ENCODE measurements at places on chromosomes 3 and 15.

GRCh38 chr3:14780927-14781507, 37.7 kb upstream of the FGD5 start:
- no peak for DNase-seq

GRCh38 chr15:85318048-85318731, 62.2 kb upstream of the AKAP13 start:
- DNase-seq, result no peak

DNA sequence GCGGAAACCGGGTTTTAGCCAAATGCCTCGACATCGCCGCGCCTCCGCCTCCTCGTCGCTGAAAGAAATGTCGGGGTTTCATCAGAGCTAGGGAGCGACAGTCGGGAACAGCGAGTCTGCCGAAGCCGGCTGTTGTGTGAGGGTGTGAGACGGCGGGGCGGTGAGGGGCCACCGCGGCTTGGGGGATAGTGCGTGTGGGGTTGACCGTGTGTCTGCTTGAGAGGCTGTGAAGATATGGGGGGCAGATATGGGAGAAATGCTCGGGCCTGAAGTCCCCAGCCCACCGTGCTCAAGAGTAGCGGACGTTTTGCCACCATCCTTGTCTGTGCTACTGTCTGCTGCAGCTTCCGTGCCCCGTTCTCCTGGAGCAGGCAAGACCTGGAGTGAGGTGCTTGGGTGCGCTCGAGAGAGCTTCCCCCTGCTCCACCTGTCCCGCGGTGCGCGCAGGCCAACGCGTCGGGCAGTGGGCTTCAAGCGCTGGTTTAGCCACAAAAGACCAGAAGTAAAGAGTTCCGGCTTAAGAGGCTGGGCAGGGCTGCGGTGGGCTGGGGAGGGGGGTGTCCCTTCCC, 716 bp upstream of the ISLR2 start:
- DNase-seq, result no peak

GRCh38 chr3:160739079-160739478, 17.0 kb upstream of the PPM1L start:
- DNase-seq, result no peak

- DNase-seq, result no peak
Observed at GRCh38 chr15:71192816-71193215, 77.5 kb downstream of the THSD4 start.

DNA sequence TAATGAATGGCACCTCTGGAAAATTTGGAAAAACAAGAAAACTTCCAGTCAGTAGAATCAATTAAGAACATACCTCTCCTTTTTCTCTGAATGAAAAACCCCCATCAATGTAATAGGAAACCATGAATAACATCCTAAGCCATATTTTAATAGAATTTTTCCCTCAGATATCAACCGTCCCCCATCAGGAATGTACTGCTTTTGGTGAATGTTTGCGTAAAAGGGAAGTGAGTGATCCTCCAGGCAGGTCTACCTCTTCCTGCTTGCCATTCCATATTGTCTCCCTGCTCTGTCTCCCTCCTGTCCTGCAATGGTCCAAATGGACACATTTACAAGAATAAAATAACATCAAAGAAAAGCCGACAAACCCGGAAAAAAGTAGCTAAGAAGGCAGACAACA, 30.8 kb downstream of the LAMP3 start:
- DNase-seq, result no peak

GRCh38 chr3:168061332-168061996, 34.3 kb downstream of the GOLIM4 start:
- DNase-seq, result no peak

DNA sequence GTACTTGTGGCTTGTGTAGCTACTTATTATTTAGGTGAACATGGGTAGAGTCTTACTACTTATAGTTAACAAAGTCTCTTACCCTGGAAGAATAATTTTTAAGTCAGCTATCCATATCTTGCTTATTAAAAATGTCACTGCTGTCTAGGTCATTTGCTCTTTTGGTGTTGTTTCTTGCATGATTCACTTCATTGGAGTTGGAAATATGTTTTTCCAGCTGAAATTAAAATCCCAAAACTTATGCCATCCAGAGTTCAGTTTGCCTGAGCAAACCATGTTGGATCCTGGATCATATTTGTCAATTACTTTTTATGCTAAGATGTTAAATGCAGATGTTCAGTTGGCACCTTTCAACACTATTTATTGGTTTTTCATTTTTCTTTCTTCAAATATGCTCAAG, 421.0 kb upstream of the RBMS3 start:
- no peak for DNase-seq

- no peak for DNase-seq
Observed at GRCh38 chr3:193971261-193971751, 164.6 kb upstream of the HES1 start.

- DNase-seq, result no peak
Observed at GRCh38 chr15:52257734-52258062, 37.9 kb downstream of the MYO5C start.

GRCh38 chr3:127428344-127428997, 140.6 kb upstream of the PRR20G start:
- no peak for DNase-seq

GRCh38 chr3:134373271-134374104, 759 bp downstream of the AMOTL2 start:
- no peak for DNase-seq

DNA sequence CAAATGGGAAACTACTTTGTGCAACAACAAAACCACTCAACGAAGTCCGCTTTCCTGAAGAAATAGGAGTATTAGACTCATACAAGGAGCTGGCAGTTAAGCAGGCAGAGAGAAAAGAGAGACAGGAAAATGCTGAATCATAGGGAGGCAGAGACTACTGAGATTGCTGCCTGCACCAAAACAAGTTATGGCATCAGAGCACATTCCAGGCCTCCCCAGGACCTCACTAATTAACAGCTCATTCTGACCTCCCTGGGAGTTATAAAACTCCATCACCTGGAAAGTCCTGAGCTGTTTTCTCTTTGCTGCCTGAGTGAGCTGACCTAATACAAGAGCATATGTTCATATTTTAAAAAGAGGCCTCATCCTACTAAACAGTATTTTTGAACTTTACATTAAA, 741.0 kb downstream of the MCTP2 start:
- no peak for DNase-seq

- no peak for DNase-seq
Observed at GRCh38 chr3:123373474-123373987, 75.4 kb downstream of the ADCY5 start.

DNA sequence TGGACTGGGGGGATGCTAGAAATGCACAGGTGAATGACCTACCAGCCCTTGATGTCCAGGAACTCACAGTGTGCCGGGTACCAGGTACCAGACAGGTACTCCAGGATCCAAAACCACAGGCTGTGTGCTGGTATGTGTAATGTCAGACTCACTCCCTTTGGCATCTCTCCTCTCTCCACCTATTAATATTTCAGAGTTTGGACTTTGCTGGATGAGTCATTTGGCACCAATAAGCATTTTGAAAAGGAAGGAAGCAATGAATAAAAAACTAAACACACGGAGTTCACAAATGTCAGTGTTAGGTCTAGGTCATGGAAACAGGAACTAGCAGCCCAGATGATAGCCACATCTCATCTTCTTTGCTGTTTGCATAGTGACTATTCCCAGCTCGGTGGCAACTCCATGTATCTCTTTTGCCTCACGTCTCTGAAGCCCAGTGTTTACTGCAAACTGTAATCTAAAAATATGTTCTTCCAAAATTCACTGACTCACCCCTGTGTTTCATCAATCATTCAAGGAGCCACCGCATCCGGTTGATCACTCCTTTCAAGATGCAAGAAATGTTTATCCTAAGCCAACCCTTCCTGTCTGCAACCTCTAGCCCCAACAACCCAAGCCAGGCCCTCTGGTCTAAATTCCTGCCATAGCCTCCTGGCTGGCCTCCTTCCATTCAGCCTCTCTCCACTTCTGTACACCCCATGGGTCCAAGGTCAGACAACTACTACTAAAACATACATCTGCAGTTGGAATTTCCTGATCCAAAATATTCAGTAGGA, 8.4 kb downstream of the ITGB5 start:
- DNase-seq, result no peak

DNA sequence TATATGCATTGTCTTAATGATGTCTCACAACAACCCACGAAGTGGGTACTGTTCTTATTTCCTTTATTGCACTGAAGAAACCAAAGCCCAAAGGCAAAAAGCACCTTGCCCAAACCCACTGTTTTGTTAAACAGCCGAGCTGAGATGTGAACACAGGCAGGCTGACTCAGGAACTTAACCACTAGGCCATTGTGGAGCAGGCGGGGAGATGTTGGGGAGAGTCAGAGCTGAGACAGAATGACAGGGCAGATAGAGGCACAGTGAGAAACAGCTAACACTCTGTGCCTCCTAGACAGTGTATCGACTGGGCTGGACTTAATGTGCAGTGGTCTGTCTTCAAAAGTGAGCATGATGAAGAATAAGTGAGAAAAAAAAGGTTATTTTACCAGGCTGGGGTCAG, 56.5 kb downstream of the RPLP1 start:
- DNase-seq, result no peak

- no peak for DNase-seq
Observed at GRCh38 chr3:159654183-159655134, 334.2 kb upstream of the IL12A start.

DNA sequence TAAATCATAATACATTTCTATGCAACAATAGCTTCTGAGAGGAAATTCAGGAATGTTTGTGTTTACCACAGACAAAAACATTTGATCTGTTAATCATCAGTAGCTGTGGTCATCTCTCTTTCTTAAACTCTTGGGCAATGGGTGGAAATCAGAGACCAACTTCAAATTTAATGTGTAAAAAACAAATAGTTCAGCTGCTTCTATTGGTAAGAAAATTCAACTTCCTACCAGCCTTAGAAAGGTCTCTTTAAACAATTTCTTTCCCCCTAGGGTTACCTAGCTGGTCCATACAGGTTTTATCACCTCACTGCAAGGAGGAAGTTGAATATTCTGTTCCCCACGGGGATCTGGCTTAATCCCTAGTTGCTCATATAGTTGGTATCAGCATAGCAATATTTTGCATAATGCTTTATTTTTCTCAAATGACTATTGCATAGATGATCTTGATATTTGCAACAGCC, 20.3 kb upstream of the PPP4R2 start:
- DNase-seq, result no peak

DNA sequence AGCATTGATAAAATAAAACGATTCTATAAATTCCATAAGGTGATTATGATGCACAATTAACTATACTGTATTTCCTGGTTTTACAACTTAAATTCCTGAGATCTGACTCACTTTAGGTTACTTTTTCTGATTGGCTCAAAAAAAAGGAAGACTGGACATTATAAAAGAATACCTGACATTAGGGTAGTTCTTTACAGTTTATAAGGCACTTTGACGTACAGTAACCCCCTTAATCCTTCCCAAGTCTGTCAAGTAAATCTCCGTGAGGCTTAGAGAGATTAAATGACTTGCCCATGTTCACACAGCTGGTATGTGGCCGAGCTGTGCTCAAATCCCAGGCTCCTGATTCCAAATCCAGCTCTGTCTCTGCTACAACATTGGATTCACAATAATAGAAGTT, 1.0 kb upstream of the SLTM start:
- no peak for DNase-seq

DNA sequence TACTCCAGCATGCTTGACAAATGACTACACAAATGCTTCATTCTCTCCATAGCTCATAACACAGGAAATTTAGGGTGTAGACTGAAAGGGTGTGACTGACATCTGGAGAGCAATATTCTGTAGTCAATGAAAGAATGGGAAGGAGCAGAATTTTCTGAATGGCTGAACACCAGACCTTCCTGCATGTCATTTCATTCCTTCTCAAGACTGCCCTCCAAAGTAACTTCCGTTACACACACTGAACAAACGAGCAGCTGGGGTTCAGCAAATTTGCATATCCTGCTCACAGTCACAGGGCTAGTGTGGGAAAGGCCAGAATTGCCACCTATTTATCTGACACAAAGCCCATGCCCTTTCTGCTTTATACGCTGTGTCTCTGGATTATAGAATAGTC, 325.0 kb upstream of the CFAP20DC start:
- DNase-seq, result no peak

- DNase-seq, result no peak
Observed at GRCh38 chr3:40306336-40306735, 3.2 kb upstream of the EIF1B start.

DNA sequence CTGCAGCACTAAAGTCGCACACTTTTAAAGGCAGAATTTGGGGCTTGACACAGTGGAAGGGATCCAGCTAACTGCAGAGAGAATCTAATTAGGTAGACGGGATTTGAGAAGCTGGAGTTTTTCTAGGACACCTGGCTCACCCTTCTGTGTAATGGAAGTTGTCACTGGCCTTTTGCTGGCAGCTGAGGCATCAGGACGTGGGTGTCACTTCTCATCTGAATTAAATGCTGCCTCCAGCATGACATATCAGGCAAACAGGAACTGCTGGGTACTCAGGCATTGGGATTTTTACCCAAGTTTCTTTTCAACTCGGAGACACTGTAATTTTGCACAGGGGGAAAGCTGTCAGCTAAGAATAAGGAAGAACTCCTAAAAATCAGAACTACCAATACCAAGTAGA, 861.9 kb upstream of the ARPP21 start:
- DNase-seq, result no peak

DNA sequence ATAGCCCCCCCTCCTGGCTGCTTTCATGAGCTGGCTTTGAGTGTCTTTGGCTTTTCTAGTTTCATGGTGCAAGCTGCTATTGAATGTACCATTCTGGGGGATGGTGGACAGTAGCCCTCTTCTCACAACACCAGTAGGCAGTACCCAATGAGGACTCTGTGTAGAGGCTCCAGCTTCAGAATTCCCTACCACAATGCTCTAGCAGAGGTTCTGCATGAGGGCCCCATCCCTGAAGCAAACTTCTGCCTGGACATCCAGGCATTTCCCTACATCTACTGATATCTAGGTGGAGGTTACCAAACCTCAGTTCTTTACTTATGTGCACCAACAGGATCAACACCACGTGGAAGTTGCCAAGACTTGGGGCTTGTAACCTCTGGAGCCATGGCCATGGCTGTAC, 1742.9 kb downstream of the SI start:
- DNase-seq, result no peak

GRCh38 chr3:45198264-45199260, 27.5 kb downstream of the TMEM158 start:
- no peak for DNase-seq

GRCh38 chr3:131323014-131323413, 58.6 kb upstream of the NUDT16 start:
- DNase-seq, result no peak

GRCh38 chr3:149378478-149379309, 1.2 kb upstream of the TM4SF1 start:
- DNase-seq, result no peak

DNA sequence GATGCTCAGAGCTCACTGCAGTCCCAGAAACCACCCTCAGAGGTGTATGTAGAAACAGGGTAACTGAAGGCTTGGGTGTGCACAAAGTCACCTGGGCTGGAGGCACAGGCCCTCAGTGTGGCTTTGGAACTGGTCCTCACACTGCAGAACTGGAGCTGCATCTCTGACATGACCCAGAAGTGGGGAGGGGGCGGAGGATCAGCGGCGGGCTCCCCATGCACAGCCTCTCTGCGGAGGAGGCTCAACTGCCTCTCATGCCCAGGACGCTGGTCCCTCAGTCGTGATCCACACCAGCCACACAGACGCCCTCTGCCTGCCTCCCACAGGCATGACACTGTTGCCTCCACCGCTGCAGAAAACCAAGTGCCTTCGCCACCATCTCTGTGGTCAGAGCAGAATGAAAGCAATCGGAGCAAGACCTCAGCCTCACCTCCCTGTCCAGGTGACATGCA, 73.7 kb downstream of the TM2D3 start:
- no peak for DNase-seq
